ENCODE measurements at places on chromosomes 16 and 17.

GRCh38 chr16:57988929-57989328 is 11.5 kb downstream of the ZNF319 start:
- DNase-seq: no peak

DNA sequence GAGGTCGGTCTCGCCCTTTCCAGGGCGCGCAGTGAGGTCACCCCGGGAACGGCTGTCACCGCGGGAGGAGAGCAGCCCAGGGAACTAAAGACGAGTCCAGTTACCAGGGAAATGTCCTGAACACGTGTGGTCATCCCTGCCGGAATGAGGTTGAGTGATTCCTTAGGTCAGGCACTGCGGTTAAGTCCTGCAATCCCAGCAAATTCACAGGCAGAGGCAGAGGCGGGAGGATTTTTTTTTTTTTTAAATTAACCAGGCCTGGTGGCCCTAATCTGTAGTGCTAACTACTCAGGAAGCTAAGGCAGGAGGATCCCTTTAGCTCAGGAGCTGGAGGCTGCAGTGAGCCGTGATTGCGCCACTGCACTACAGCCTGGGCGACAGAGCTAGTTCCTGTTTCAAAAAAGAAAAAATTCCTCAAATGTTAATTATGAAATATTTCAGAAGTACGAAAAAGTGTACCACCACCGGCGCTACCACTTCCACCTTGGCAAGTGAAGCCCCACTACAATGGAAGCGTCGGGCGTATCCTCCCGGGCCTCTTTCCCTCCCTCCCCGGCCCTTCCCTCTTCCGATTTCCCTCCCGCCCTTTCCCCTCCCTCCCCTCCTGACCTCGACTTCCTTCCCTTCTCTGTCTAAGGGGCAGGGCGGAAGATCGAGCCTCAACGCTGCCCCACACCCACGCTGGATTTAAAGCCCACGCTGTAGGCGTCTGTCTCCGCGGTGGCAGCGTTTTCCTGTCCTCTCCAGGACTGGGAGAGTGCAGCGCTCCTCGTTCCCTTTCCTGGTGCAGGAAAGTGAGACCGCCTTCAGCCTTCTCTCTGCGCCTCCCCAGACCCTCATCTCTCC is 27.3 kb downstream of the SLFN11 start:
- no peak for DNase-seq

- DNase-seq: no peak
These were observed 6.4 kb upstream of the GRN start for GRCh38 chr17:44338702-44339101.

- DNase-seq: no peak
These were observed 1.9 kb downstream of the IGSF6 start for GRCh38 chr16:21650521-21650920.

DNA sequence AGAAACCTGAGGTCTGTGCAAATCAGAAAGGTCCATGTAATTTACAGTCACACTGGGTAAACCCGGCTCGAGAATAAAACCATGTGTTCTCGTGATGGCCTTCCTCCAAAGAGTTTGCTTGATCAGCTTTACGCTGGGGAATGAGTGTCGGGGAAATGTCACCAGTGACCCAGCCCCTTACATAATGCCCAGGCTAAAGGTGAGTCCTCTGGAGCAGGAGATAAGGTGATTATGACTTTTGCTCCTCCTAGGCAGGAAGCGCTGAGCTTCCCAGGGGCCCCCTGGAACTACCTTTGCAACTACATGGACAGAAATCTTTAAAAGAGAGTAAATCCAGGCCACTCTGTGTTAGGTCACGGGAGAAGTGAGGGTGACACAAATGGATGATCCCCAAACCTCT is 15.7 kb downstream of the SLC6A4 start:
- no peak for DNase-seq

GRCh38 chr16:64858076-64858475 is 263.8 kb downstream of the CDH11 start:
- no peak for DNase-seq

GRCh38 chr17:30249460-30249859 is 14.0 kb upstream of the SLC6A4 start:
- no peak for DNase-seq

GRCh38 chr17:75980188-75981018 is 1.4 kb downstream of the TEN1 start:
- DNase-seq: no peak

DNA sequence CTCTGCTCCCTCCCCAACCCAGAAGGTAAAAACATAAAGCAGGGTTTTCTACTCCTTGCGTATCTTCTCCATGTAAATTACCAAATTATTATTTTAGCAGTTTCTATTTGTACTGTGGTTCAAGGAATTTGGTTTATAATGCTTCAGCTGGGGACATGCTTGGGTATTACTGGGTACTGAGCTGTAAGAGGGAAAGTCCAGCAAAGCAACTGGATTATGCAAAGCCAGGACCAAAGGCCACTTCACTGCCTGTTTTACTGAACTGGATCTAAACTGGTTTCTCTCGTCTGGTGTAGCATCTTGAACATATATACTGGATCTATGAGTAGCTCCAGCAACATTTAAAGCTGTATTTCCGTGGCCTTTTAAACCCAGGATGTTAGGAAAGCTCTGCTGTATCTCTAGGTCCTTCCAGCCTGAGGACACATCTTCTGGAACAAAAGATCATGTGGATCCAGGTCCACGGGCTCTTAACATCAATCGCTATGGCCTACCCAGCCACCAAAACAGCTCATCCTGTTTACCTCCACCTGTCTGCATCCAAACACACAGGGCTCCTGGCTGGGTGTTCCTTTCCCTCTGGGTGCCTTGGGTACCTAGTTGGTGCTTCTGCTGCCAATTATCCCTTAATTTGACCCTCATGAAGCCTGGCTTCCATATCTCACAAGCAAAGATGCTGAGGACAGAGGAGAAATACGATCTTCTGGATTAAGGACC is 7.2 kb downstream of the PMP22 start:
- DNase-seq: no peak

DNA sequence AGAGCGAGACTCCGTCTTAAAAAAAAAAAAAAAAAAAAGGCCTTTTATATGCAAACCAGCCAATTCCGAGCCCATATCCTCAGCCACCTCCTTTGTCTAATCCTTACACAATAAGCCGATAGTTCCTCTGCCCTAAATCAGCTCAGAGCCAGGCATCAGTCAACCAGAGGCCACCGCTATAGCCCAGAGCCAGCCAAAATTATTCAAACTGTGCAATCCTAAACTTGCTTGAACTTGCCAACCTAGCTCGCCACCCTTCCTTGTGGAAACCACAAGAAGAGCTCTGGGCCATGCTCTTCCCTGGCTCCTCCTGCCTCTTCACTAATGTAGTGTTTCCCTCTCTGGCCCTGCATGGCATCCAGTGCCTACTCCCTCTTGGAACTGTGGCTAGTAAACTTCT is 17.7 kb downstream of the ITGAL start:
- no peak for DNase-seq

- DNase-seq: no peak
These were observed 36.7 kb downstream of the SEC14L5 start for GRCh38 chr16:4994719-4995434.

DNA sequence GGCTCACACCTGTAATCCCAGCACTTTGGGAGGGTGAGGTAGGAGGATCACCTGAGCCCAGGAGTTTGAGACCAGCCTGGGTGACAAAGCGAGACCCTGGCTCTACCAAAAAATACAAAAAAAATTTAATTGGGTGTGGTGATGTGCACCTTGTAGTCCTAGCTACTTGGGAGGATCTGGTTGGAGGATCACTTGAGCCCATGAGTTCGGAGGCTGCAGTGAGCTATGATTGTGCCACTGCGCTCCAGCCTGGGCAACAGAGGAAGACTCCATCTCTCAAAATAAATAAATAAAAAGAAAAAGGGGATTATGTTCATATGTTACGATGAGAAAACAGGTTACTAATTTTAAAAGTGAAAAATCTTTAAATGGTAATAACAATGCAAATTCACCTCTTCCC is 996 bp downstream of the MLKL start:
- DNase-seq: no peak

GRCh38 chr17:33491871-33492481 is 198.9 kb upstream of the ASIC2 start:
- no peak for DNase-seq

DNA sequence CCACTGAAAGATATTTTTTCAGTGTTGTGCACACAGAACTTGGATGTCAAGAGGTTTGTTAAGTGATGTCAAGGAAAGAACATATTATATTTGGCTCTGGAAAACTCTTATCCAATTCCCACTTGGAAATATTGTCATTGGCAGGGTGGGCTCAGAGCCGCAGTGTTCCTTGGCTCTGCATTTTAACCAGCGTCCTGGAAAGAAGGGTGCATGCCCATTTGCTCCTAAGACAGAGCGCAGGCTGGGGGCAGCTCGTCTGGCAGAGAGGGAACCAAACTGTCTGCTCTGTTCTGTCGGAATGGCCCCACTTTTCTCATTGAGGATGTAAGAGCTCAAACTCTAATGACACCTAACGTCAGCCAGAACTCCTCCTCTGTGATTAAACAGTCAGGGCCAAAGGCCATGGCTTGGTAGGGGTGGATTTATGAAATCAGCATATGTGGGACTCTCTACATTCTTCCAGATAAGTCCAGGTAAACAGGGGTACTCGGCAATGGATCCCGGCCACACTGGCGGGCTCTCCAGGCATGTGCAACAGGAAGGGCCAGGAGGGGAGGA is 18.0 kb downstream of the SLC47A1 start:
- DNase-seq: no peak

DNA sequence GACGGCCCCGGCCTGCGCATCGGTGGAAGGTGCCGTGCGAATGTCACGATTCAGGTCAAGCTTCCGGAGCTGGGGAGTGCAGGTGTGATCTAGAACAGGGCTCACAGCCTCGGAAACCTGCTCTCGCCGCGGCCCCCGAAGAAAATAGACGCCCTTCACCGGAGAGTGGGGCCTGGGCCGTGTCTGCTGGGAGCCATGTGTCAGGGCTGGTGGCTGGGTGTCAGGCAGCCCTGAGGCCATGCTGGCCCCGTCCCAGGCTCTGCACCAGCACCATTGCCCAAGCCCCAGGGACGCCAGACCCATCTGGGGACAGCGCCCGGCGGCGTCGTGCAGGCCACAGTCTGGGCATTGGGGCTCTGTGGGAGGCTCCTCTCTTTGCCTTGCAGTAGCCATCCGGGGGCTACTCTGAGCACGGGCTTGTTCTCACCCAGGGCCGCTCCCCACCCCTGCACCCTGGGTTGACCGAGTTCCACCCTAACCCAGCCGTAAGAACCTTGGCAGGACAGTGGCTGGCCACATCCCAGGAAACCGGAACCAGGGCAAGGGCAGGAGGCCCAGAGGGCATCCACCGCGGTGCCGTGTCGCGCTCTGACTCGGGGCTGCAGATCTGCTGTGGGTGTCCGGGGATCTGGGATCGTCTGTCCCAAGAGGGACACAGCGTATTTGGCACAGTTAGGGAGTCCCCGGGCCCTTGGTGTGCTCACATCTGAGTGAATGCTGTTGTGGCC is 5.3 kb upstream of the NUDT16L1 start:
- no peak for DNase-seq

DNA sequence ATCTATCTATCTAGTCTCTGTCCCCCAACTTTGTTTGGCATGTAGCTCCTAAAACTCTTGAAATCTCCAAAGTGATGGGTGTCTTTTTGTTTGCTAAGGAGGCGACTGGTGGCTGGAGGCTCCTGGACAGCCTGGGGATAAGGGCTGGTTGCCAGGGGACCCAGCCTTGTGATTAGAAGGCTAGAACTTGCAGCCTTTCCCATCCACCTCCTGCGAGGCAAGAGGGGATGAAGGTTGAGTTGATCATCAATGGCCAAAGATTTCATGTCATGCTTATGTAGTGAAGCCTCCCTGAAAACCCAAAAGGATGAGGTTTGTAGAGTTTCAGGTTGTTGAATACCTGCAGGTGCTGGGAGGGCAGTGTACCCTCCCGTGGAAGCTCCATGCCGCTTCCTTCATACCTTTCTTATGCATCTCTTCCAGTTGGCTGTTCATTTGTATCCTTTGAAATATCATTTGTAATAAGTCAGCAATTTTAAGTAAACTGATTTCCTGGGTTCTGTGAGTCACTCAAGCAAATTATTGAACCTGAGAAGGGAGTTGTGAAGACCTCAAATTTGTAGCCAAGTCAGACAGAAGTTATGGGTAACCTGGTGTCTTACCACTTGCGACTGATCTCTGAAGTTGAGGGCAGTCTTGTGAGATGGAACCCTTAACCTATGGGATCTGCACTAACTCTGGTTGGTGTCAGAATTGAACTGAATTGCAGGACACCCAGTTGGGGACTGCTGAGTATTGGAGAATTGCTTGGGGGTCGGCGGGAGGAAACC is 202.4 kb downstream of the SEC14L1 start:
- no peak for DNase-seq

DNA sequence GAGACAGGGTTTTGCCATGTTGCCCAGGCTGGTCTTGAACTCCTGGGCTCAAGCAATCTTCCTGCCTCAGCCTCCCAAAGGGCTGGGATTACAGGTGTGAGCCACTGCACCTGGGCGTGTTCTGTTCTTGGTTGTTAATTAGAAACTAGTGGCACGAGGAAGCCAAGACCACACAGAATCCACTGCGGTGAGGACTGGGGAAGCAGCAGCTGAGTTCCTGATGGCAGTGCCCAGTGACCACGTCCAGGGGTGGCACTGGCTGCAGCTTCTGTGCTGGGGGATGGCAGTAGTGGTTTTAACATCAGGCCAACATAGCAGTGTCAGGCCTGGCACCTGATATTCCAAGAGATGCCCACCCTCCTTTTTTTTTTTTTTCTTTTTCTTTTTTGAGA is 39.7 kb upstream of the NDRG4 start:
- no peak for DNase-seq

GRCh38 chr16:35364263-35364662 is 1904.9 kb downstream of the TP53TG3F start:
- no peak for DNase-seq

DNA sequence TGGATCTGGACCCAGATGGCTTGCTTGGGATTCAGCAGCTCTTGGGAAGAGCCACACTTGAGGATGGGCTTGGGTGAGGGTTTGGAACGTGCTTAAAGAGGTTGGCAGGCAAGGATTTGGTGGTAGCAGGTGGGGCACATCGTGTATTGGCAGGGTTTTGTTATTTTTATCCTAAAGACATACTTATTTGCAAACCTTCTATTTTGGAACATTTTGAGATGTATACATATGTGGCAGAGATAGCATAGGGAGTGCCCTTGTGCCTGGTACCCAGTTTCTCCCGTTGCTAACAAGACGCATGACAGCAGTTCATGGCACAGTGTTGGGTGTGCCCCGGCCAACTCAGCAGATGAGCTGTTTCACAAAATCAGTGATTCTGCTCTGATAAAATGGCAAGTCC is 9.1 kb downstream of the BANP start:
- no peak for DNase-seq
